ENCODE measurements at places on chromosomes 2 and 18.

GRCh38 chr2:46804794-46805193, 110.8 kb downstream of the MCFD2 start:
- DNase-seq: no peak

DNA sequence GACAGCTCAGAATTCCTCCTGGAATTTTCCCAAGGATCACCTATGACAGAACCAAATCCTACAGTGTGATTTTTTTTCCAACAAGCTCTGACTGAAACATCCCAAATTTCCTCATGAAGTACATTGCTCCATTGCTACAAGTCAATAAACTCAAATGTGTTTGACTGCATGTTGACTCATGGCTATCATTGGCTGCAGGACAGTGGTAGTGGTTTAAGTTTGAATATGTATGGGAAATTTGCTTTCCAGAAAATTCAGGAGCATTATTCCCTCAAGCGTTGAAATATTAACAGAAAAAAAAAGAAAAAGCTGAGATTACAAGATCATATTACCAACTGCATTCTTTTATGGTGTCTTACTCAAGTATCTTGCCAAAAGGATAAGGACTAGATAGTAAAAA, 402.8 kb upstream of the DSEL start:
- DNase-seq: no peak

- DNase-seq: no peak
Measured at GRCh38 chr2:120204945-120205670, 18.1 kb downstream of the TMEM185B start.

DNA sequence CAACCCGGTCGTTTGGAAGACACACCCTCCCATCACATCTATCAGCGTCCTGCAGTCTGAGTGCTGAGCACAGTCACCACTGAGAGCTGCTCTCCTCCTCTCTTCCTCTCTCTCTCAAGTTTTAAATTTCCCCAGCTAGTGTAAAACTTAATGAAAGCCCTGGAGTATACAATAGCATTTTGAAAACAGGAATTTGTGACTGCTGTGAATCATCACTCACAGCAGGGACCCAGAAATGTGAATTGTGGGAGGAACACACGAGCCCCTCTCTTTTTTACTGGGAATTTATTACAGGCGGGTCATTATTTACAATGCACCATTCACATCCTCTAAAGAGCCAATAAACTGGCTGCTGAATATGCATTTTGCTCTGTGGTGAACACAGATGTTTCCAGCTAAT, 185.0 kb upstream of the SMIM21 start:
- DNase-seq: no peak

DNA sequence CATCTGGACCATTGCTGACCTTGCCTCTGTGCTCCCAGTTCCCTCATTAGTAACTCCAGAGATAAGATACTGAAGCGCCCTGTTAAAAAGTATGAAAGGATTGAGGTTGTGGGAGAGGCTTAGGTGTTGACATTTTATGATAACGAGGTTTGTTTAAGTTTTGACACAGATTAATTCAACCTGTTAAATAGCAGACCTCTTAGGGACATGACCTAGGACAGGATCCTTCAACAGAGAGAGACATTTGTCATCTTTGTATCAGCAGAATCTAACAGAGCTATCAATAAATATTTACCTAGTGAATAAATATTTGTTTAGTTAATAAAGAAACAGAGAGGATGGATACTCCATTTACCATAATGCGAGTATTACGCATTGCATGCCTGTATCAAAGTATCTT, 99.5 kb downstream of the DCC start:
- no peak for DNase-seq

DNA sequence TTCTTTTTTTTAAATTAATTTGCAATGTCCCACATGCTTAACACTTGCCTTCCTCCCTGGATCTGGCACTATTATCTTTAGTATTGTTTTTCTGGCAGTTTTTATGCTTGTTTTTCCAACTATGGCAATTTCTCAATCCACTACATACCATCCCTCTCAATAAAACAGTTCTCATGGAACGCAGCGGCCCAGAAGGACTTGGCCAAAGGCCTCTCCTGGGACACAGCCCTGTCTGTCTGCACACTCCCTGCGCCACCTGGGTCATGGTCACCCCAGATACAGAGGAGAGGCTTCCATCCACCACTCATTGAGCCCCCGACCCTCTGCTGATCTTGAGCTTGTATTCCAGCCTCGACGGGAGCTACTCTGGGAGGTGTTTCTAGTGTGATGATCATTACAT, 91.2 kb downstream of the TWIST2 start:
- no peak for DNase-seq

GRCh38 chr2:6168485-6168884, 476.3 kb downstream of the SOX11 start:
- no peak for DNase-seq

- no peak for DNase-seq
Measured at GRCh38 chr2:11236335-11236734, 81.1 kb downstream of the SLC66A3 start.

DNA sequence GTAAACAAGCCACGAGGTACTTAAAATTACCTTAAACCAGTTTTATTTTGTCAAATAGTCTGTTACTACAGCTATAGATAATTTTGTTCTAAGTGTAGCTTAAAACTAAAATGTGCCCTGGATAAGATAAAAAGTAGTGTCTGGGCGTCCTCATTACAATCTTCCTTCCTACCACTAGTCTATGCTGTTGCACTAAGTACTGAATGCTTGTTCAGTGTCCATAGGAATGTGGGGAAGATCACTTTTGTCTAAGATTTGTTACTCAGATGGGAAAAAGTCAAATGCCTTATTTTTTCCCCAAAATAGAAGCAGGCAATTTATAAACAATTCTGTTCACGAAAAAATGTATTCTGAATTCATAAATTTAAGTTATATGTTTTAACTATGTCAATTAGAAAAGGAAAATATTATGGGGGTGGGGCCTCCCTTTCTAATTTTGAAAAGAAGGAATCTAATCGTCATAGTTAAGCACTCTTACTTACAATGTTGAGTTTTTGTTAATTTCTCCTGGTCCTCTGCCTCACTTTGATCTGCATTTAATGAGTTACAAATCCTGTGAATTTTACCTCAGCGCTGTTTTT, 140.4 kb upstream of the VRK2 start:
- DNase-seq: peak; percentile 36

DNA sequence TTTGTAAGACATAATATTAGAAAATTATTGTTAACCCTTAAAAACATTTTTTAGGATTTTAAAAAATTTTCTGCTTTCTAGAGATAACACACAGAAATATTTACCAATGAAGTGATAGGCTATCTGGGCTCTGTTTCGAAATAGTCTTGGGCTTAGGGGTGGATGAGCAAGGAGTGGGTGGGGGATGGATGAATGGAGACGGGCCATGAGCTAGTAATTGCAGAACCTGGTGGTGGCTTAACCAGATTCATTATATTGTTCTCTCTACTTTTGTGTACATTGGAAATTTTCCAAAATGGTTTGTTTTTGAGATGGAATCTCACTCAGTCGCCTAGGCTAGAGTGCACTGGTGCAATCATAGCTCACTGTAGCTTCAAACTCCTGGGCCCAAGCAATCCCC, 89.6 kb downstream of the TCF7L1 start:
- DNase-seq: no peak

GRCh38 chr18:9410515-9410914, 64.8 kb upstream of the RALBP1 start:
- no peak for DNase-seq

GRCh38 chr2:172091761-172092566, 6.7 kb downstream of the DLX1 start:
- no peak for DNase-seq

DNA sequence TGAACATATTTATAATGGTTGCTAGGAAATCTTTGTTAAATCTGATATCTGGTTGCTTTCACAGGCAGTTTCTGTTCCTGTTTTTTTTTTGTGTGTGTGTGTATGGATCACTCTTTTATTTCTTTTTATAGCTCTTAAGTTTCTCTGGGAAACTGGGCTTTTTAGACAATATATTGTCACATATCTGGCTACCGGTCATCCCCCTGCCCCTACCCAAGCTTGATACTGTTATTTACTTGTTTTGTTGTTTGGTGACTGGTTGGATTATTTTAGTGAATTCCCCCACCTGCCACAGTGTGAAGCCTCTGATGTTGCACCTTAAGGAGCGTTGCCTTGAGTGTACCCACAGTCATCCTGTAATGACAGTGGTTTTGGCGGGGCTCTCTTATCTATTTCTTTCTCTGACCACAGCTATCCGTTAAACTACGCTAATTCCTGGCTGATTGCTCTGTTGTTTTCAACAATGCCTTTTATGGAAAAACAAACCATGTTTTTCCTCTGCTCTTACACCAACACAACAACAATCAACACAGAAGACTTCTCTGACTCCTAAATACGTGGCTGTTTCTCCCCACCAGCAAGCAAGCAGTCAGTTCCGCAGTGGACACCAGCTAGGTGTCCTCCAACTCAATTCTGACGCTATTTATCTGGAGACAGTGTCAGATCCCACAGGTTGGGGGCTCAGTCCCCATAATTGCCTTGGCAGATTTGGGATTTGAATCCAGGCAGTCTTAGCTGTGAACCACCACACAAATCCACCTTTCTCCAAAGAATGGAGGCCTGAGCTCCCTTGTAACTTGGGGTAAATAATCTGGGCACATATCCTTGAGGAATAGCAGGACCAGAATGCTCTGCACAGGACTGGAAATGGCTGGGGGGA, 10.9 kb downstream of the GNLY start:
- no peak for DNase-seq

DNA sequence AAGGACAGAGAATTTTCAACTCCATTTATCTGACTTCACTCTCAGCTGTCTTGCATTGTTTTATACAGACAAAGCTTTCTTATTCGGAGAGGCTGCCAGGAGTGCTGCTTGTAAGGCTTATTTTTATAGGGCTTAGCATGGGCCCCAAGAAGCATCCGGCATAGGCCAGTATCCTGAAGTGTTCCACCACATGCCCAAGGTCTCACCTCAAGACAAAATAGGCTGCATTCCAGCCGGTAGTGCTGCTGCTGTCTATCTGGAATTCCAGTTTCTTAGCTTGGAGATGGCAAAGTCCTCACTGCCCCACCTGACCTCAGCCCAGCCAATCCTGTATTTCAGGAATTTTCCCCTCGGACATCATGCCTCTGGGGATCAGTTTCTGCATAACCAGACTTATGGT, 47.6 kb upstream of the MCFD2 start:
- DNase-seq: no peak

- no peak for DNase-seq
Measured at GRCh38 chr2:230234122-230234722, 8.7 kb downstream of the SP140 start.

- no peak for DNase-seq
Measured at GRCh38 chr2:86706935-86707334, 13.2 kb upstream of the RMND5A start.

DNA sequence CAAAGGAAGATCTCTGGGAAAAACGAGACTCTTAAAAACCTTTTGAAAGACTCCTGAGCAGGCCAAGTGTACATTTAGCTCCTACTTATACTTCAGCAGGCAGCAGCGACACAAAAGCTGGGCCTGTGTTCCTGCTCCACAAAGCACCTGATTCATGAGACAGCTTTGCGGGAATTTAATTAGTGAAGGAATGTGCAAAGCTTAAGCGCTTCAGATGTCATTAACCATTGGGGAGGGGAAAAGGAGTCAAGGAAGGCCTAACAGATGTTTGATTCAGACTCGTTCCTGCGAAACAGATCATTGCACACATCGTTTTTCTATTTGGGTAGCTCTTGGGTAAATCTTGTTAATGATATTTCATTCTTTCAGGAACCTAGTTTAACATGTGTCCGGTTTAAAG, 125.9 kb downstream of the MAIP1 start:
- no peak for DNase-seq

- DNase-seq: no peak
Measured at GRCh38 chr2:234694244-234695013, 197.5 kb upstream of the ARL4C start.

DNA sequence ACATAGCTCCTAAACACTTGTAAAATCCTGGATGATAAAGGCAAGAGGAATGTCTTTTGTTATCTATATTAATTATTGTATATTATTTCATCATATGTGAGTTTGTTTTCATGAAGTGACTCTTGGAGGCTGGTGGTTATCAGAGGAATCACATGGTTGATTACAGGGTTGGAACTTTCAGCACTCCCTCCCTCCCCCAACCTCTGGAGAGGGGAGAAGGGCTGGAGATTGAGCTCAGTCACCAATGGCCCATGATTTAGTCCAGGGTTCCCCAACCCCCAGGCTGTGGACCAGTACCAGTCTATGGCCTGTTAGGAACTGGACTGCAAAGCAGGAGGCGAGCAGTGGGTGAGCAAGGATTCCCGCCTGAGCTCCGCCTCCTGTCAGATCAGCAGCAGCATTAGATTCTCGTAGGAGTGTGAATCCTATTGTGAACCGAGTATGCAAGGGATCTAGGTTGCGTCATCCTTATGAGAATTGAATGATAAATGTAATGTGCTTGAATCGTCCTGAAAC, 37.7 kb downstream of the FBXO48 start:
- DNase-seq: no peak

- DNase-seq: no peak
Measured at GRCh38 chr18:48663096-48663930, 124.5 kb downstream of the CTIF start.

DNA sequence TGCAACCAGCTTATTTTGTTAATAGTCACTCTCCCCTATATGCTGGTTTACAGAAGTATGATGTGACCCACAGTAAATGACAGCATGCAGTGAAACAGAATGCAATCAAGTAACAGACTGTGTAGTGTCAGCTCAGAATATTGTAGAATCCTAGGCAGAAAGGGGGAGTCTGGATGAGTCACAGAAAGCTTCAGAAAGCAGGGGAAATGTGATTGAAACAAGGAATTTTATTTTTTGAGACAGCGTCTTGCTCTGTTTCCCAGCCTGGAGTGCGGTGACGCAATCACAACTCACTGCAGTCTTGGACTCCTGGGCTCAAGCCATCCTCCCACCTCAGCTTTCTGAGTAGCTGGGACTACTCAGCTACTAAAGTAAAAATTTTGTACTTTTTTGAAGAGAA, 219.9 kb upstream of the FBXO11 start:
- no peak for DNase-seq

- DNase-seq: no peak
Measured at GRCh38 chr2:39521876-39522517, 84.9 kb upstream of the MAP4K3 start.

- DNase-seq: no peak
Measured at GRCh38 chr2:235116885-235117492, 165.2 kb downstream of the SH3BP4 start.

GRCh38 chr2:6081955-6082624, 389.9 kb downstream of the SOX11 start:
- DNase-seq: no peak

DNA sequence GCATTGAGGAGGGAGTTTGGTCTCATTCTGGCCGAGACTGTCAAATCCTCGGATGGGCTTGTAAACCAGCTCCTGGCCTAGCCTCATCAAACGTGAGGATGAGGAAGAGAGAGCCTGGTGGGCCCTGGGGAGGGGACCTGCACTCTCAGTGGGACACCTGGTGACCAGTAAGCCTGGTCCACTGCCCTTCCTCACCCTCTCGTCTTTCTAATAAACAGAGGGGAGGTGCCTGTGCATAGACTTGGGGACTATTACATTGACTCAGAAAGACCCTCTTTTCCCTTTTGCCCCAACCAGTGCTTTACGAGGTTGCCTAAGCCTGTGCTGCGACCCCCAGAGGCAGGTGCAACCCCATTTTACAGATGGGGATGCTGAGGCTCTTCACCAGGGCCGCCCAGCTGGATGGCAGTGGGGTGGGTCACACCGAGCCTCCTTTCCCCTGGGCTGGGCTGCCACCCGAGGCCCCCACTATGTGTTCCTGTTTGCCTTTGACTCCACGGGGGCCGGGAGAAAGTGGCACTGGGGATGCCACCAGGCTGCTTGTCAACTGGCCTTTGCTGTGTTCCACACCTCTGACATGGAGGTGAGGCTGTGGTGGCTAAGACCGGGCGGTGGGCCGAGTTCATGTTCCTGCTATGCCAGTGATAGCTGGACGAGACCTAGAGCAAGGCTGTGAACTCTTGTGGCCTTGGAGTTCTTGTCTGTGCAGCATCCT, 85.9 kb downstream of the GLI2 start:
- no peak for DNase-seq

Measured in DMS 273 treated with DMSO at 0.1 percent for 48 hours (cell line).